ENCODE measurements at places on chromosomes 11 and 22.

GRCh38 chr11:132126973-132127899 is 756.8 kb downstream of the NTM start:
- no peak for DNase-seq

GRCh38 chr11:73559743-73560142 is 38.2 kb downstream of the FAM168A start:
- DNase-seq, result no peak

GRCh38 chr11:67373648-67374570 is 511 bp upstream of the CLCF1 start:
- peak; percentile 61 for DNase-seq

DNA sequence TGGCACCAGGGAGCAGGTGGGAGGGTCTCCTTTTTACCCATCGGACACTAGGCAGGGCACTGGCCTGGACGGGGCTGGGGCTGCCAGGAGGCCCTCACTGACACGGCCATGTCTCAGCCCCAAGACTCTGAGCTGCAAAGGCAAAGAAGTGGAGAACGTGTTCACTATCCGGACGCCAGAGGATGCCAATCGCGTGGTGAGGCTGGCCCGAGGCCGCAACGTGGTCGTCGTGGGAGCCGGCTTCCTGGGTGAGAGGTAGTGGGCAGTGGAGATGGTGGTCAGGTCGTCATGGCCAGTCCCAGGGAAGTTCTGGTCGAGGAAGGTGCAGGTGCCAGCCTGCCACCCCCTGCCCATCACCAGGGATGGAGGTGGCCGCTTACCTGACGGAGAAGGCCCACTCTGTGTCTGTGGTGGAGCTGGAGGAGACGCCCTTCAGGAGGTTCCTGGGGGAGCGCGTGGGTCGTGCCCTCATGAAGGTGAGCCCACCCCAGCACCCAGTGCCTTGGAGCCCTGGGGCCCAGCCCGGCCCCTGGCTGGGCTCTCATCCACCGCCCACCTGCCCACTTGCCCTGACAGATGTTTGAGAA is 5.7 kb upstream of the LZTR1 start:
- no peak for DNase-seq

GRCh38 chr22:46580940-46581537 is 39.1 kb upstream of the GRAMD4 start:
- DNase-seq, result no peak

DNA sequence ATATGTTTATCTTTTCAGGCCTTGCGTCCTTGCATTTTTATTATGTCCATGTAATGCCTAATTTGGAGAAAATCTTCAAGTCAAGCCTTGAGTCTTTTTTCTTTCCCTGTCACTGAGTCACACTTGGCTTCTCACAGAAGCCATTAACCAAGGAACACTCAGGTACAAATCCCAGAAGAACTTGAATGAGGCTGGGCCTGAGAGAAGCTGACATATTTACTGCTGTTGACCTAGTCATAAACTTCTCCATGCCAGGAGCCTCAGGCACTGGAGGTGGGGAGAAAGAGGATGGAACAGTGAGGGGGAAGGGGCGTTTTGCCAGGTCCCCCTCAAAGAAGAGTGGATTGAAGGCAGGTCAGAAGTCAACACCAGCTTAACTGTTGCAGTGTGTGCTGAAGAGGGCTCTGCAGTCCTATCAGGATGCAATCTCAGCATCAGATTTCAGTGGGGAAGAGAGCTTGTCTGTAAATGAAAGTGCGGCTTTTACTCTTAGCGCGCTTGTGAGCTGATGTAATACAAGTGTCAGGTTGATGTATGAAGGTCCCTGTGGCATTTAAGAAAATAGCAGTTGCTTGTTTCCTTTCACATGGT is 526.0 kb downstream of the ETS1 start:
- no peak for DNase-seq

GRCh38 chr11:23263466-23263865 is 403.2 kb upstream of the CCDC179 start:
- DNase-seq, result no peak

DNA sequence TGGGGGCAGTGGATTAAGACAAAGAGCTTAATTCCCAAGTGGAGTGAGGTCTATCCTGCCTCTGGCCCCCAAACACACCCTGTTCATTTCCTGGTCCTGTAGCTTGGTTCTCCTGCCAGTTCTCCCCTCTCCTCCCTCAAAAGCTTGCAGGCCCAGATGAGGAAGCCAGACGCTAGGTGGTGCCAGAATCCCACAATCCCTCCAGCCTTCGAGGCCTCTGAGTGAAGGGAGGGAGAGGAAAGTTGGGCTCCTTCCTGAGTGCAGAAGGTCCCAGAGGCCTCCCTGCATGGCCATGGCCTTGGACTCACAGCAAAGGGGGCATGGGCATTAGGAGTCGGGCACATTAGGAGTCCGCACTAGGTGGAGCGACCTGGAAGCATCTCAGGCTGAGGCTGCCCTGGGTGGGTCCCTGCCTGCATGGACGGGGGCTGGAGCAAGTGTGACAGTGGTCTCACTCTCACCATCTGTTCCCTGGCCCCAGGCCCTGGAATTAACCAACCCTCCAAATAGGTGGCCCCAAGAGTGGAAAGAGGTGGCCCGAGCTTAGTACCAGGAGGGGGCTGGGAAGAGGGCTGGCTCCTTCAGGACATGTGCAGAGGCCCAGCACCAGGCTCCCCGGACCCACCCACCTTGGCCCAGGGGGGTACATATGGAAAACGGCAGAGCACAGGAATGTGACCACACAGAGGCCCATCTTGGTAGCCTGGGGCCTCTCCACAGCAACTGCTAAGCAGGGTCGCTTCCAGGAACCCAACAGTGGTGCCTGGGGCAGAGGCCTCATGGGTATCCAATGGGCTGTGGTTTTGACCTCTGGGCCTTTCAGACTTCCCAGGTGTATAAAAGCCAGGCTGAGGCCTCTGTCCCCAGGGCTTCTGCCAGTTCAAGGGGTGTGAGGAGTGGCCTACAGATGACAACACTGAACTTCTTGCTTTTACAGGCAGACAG is 5.2 kb downstream of the FXYD2 start:
- DNase-seq, result no peak

GRCh38 chr11:70480711-70481110 is 82.4 kb downstream of the CTTN start:
- no peak for DNase-seq

DNA sequence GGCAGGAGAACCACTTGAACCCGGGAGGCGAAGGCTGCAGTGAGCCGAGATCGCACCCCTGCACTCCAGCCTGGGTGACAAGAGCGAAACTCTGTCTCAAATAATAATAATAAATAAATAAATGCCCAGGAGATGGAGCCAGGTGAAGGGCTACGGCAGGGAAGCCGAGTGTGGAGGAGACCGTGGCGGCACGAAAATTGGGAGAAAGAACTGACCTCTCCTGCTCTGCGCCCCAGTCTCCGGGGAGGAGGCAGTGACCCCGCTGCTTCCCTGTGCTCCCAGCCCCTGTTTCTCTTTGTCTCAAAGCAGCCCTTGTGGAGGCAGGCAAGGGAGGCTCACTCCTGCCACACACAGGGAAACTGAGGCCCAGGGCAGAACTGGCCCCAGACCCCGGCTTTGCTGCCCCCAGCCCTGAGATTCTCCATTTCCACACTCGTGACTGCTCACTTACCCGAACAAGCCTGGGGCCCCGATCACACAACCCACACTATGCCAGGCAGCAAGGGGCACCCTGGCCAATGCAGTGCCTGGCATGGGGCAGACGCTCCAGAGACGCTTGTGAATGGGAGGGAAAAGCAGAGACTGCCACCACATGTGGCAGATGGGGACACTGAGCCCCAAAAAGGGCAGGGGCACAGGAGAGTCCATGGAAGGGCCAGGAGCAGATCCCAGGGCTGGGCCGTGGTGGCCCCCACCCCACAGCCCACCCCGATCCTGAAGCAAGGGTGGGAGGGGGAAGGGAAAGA is 80.4 kb upstream of the PRR5 start:
- DNase-seq, result no peak

DNA sequence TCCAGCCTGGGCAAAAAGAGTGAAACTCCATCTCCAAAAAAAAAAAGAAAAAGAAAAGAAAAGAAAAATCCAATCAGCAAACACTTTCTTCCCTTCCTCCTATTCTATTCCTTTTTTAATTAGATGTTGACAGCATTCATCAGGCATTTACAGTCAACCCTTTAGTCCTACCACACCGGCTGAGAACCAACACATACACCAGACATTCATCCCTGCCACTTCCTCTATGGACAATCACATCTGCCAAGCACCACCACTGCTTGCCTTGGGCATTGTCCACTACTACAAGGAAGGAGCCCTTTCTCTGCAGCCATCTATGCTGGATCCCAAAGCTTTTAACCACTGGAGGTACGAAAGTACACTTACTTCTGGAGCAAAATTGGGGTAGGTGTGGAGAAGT is 9.4 kb upstream of the SLN start:
- DNase-seq, result no peak

- peak; percentile 55 for DNase-seq
These were observed 517 bp downstream of the SPINDOC start for GRCh38 chr11:63813563-63814382.

DNA sequence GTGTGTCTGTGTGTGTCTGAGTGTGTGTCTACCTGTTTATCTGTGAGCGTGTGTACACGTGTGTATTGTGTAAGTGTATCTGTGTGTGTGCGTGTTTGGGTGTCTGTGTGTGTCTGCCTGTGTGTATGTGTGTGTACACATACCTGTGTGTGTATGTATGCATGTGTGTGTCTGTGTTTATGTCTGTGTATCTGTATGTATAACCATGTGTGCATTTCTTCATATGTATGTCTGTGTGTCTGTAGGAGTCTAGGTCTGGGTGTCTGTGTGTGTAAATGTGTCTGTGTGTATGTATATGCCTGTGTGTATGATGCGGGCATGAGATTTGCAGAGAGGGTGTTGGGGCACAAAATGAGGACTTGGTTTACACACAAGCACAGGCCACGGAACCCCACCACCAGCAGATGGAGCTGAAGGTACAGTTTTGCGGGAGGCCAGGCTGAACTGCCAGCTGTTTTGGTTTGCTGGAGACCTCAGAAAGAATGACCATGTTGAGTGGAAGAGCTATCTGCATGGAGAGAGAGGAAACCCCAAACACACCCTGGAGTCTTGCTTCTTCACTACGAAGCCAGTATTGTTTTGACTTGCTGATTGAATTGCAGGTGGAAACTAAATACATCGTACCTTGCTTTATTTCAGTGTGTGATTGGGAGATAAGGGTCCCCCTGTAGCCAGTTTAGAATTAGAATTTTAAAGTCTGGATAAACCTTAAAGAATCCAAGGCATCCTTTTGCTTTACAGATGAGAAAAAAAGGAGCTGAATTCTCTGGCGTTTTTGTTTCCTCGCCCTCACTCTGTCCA is 497.2 kb downstream of the NTM start:
- DNase-seq, result no peak

DNA sequence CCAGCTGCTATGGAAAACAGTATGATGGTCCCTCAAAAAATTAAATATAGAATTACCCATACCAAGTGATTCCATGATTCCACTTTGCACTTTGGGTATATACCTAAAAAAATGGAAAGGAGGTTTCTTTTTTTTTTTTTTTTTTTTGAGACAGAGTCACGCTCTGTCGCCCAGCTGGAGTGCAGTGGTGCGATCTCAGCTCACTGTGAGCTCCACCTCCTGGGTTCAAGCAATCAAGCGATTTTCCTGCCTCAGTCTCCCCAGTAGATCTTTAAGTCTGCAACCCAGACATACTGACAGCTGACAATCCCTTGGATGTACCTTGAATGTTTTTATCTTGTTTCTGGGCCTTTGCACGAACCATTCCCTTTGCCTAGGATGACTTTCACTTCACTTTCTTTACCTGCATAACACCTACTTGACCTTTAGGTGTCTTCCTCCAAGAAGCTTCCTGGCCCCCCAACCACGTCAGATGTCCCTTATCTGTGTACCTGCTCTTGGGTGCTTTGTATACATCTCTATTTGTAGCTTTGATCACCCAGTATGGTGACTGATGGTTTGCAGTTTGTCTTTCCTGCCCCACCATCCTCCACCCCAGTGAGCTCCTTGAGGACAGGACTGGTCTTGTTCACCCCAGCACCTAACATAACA is 11.6 kb downstream of the UCP3 start:
- peak; percentile 24 for DNase-seq

All from activated CD4-positive, CD25-positive, alpha-beta regulatory T cell treated with anti-CD3 and anti-CD28 coated beads, Interleukin-2, amount 50 U/mL, for 72 hours (primary cell).